Activated CD4-positive, alpha-beta memory T cell treated with anti-CD3 and anti-CD28 coated beads, Interleukin-2, amount 10 ng/mL, durations not matched to agents 7 days and 5 days (primary cell): ENCODE measurements at places on chromosomes 13 and 19.

- DNase-seq: no peak
Measured at GRCh38 chr19:49856574-49857021, 5.6 kb downstream of the PTOV1 start.

GRCh38 chr13:33483471-33483870, 197.9 kb upstream of the STARD13 start:
- DNase-seq: no peak

GRCh38 chr13:111629457-111629856, 309.0 kb downstream of the TEX29 start:
- no peak for DNase-seq

DNA sequence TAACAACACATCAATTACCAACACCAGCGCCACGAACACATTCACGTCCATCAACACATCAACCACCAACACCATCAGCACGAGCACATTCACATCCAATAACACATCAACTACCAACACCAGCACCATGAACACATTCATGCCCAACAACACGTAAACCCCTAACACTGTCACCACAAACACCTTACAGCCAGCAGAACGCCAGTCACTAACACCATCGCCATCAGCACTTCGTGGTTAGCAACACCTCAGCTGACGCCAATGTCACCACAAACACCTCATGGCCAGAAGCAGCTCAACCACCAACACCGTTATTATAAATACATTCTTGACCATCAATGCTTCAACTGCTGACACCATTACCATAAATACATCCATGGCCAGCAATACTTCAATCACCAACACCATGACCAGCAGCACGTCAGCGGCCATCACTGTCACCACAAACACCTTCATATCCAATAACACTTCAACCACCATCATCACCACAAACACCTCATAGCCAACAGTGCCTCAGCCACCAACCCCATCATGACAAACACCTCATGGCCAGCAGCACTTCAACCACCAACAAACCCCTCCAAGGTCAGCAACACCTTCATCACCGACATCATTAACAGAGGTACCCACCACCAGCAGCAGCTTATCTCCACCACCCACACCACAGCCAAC, 9.4 kb downstream of the FCER2 start:
- DNase-seq: no peak

DNA sequence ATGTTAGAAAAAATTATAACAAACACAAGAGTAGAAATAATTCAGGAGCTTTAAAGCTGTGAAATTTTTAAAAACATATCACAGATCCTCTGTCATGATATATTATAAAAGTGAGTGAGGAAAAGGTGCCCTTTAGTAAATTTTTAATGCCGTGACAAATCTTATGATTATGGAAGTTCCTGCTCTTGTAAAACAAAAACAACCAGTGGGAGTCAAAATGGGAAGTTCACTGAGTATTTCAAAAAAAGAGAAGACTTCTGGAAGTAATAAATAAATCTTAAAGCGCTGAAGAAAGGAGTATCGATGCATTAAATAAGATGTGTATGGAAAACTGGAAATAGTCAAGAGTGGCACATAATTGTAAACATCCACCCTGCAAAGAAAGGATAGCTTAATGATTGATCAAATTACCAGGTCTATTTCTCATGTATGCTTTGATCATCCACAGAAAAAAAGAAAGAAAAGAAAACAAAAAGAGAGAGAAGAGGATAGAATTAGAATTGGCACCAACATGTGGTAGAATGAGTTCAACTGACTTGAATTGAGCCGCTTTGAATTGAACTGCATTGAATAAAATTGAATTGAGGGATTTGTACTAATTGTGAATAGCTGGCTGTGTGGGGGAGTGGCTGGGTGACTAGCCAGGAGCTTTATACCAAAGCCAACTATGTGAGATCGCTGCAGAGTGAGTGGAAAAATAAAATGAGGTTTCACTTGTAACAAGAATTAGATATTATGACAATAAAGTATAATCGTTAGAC, 647.6 kb upstream of the SPRY2 start:
- no peak for DNase-seq

GRCh38 chr19:48954595-48955307, at the start of gene BAX:
Gene BAX (plus strand): TSS chr19:48954875. CDS start chr19:48954929, 54 bp downstream.
- peak; percentile 96 for DNase-seq

GRCh38 chr13:25329706-25330105, 28.3 kb downstream of the NUP58 start:
- no peak for DNase-seq

- no peak for DNase-seq
Measured at GRCh38 chr19:40791349-40791748, 7.6 kb upstream of the EGLN2 start.

- DNase-seq: no peak
Measured at GRCh38 chr19:2064395-2064787, 13.3 kb upstream of the MKNK2 start.

DNA sequence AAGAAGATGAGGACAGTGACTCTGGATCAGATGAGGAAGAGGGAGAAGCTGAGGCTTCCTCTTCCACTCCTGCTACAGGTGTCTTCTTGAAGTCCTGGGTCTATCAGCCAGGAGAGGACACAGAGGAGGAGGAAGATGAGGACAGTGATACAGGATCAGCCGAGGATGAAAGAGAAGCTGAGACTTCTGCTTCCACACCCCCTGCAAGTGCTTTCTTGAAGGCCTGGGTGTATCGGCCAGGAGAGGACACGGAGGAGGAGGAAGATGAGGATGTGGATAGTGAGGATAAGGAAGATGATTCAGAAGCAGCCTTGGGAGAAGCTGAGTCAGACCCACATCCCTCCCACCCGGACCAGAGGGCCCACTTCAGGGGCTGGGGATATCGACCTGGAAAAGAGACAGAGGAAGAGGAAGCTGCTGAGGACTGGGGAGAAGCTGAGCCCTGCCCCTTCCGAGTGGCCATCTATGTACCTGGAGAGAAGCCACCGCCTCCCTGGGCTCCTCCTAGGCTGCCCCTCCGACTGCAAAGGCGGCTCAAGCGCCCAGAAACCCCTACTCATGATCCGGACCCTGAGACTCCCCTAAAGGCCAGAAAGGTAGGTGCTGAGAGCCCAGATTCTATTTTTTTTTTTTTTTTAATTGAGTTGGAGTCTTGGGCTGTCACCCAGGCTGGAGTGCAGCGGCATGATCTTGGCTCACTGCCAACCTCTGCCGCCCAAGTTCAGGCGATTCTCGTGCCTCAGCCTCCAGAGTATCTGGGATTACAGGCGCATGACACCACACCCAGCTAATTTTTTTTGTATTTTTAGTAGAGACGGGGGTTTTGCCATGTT, 2.3 kb downstream of the PPP1R15A start:
- peak; percentile 47 for DNase-seq

- DNase-seq: peak; percentile 51
Measured at GRCh38 chr19:34428549-34429285, 536 bp downstream of the UBA2 start.

- DNase-seq: no peak
Measured at GRCh38 chr13:106533101-106533942, 2.1 kb downstream of the EFNB2 start.

DNA sequence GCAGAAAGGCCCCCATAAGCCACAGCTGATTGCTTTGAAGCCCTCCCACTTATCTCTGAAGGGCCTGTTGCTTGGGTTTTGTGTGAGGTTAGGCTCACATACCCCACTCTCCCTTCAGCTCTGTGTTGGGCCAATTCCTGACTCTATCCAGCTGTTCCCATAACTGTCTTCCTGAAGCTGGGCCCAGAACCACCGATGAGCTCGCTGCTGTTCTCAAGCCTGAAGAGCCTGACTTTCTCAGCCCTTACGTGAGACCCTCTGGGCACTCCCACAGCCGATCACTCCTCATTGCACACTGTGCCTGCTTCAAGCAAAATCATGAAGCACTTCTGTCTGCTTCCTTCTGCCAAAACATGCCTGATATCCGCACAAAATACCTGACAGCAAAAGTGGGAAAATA, 124.1 kb downstream of the CRYL1 start:
- no peak for DNase-seq

DNA sequence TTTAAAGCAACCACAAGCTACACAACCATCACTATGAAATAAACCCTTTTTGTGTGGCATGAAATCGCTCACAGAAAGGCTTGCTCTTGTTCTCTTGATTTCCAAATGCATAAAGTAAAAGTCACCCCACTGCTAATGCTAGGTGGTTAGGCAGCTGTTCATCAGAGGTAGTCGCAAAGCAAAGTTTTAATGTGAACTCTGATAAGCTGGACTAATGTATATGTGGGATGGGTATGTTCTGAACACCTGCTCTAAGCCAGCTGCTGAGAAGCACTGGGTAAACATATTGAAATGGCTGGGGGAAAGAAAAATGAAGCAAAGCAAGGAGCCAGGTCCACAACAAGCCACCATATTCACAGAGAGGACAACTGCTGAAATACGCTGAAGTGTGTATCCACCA, 142.3 kb downstream of the KLF12 start:
- no peak for DNase-seq

- no peak for DNase-seq
Measured at GRCh38 chr13:93217721-93218261, 8.8 kb upstream of the GPC6 start.
